ENCODE measurements at places on chromosomes 11 and 22.

- DNase-seq, result no peak
These were observed 4.8 kb downstream of the ALG12 start for GRCh38 chr22:49913446-49913845.

DNA sequence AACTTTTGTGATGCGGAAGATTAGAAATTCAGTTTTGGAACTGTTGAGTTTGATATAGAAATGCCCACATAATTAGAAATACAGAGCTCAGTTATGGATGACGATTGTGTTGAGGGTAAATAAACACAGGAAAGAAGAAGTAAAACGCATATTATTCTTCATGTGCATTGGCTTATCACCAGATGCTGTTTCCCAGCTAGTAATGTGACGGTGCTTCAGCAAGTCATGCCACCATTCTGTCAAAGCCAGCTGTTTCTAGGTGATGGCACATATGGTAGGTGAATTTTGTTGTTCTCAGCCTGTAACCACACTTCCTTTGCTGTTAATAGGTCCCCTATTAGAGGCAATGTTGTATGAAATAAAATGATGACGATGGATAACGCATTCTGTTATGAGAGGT is 68.9 kb downstream of the C11orf65 start:
- DNase-seq, result peak; percentile 2

DNA sequence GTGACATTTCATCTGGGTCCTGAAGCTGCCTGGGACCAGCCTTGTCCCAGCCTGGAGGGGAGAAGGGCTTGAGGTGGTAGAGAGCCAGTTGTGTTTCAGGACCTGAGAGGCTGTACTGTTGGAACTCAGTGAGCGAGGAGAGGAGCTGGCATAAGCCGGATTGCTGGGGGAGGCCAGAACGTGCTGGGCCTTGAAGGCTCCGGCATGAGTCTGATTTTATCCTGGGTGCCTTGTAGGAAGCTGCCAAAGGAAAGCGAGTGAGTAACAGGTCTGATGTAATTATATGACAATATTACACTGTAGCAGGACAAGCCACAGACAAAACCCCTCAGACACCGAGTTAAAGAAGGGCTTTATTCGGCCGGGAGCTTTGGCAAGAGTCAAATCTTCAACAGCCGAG is 17.2 kb downstream of the AP2A2 start:
- DNase-seq, result no peak

DNA sequence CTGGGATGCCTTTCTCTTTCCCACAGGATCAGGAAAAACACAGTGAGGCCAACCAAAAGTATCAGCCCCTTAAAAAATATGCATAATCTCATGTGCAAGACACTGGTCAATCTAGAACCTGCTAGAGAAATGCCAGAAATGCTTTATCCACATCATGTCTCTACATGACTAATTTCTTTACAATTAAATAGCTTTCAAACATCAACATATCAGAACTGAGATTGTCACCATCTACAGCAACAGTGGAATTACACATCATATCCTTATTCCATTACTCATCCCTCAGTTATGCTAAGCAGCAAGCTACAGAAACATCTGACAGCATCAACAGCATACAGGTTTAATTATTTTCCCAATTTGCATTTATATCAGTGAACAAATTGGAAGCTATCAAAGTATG is 78.8 kb downstream of the DDIAS start:
- no peak for DNase-seq

- DNase-seq, result peak; percentile 8
These were observed 66.2 kb downstream of the MPPED1 start for GRCh38 chr22:43477966-43478365.

- DNase-seq, result no peak
These were observed 79.0 kb downstream of the AASDHPPT start for GRCh38 chr11:106156290-106156937.

DNA sequence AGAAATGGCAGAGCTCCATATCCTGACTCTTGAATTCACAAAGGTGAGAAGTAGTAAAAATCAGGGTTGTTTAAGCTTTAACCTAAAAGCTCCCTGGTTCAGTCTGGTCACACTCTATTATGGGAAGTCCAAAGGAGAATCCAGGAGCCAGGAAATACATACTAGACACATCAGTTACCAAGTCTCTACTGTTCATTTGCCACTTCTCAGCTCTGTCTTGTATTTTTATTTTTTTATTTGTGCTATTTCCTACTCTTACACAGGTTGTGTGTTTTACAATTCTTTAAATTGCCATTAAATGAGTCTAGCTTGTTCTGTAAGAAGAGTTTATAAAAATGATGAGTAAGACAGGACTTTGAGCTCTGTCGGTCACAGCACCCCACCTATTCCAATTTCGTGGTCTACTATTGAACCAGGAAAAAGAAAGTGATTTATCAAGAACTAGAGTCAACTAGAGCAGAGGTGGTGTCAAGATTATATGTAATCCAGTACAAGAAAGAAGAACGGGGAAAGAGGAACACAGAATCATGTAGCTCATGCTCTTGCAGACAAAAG is 9.7 kb downstream of the MS4A12 start:
- DNase-seq, result no peak

DNA sequence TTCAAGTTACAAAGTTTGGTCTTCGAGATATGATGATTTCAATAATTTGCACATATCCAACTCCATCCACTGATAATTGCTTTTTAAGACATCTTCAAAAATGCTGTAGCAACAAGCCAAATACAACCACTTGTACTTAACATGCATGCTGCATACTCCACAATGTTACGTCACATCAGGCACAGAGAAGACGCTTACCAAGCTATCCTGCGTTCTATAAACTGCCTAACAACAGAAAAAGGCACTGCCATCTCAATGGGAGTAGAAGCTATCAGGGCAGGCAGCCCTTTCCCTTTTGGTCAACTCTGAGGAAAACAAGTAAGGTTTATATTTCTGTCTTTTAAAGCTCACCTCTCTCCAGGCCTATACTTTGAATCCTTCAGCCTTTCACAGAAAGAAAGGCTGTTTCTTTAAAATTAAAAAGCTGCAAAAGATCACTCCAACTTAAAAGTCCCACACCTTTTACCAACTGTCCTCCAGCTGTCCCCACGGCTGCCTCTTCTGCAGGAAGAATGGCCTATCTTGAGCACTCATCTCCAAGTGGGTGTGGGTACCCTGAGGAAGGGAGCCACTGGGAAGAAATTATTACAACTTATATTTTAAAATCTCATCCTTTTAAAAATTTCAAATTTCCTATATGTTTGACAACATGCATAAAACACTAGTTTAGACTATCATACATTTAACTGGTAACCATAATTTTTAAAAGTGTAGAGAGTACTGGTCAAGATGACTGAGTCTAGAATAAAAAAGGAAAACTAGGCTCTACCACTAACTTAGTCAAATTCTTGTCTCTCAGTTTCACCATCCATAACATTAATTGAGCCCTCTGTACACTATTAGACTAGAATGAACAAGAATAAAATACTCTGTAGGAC is 14.5 kb downstream of the PHF21A start:
- DNase-seq, result peak; percentile 53

DNA sequence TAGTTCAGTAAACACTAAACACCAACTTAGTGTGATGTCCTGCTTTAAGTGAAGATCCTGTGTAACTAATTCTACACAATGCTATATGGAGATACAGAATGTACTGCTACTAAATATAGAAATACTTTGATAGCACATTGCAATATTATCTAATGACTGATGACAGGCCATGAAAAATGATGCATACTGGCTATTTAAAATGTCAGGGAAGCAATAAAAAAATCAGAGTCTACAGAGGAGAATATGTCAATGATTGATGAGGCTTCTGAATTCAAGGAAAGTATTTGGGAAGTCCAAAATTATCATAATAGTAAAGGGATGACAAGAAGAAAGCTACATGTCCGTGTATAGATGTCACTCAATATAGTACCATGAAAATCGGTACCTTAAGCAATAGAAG is 55.3 kb downstream of the GUCY1A2 start:
- DNase-seq, result no peak

- no peak for DNase-seq
These were observed 584.0 kb upstream of the RAG2 start for GRCh38 chr11:37182031-37182430.

DNA sequence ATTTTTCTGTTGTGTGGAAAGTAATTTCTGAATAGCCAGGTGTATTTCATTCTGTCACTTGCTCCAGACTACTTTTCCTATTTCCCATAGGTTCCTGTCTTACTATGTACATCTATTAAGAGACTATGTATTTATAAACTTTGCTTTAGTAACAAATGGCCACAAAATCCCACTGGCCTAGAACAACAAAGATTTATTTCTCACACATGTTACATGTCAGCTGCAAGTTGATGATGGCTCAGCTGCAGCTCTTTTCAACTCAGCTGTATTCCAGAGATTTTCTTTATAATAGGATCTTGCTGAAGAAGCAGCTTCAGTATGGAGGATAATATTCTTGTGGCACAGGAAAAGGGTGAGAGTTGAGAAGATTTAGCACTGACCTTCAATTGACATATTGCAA is 539.6 kb upstream of the LRRC4C start:
- DNase-seq, result no peak

GRCh38 chr11:63564056-63564774 is 1.0 kb upstream of the PLAAT2 start:
- DNase-seq, result no peak

- no peak for DNase-seq
These were observed 167.5 kb downstream of the KIRREL3 start for GRCh38 chr11:126833065-126833464.

GRCh38 chr11:7600205-7600775 is 73.0 kb downstream of the CYB5R2 start:
- no peak for DNase-seq

- DNase-seq, result no peak
These were observed 102.4 kb upstream of the MTMR2 start for GRCh38 chr11:96026310-96026709.

DNA sequence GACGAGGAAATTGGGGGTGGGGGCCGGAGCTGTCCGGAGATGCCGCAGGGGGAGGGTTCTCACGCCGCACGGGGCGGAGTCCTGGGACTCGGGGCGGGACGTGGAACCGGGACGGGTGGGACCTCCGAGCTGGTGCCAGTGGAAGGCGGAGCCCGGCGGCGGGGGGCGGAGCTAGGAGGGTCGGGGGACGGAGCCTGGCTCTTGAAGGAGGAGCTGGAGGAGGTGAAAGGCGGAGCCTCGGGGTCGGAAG is 271 bp downstream of the FKBP2 start:
- no peak for DNase-seq

DNA sequence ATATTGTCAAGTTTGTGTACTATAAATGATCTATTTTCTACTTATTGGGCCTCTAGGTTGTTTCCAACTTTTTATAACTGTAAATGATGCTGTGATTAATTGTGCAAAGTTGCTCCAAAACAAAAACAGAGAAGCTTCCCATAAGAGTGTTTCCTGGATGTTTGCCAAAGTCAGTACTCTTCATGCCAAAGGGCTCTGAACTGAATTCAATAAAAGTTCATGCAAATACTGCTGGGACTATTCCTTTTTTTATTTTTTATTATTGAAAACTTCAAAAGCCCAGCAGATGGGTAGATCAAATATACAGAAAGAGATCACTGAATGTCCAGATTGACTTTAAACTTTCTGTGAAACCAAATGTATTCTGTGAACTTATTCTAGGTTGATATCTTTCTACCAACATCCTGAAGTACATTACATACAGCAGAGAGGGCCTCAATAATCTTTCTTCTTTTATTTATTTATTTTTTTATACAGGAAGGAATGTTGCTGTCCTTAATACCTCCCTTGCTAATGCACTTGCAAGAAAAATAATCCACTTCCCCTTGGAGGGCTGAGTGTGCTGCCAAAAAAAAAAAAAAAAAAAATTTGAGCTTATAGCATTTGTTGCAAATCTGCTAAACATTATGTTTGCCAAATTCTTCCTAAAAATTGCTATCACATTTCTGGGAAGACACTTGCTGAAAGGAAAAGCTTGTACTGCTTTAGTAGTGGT is 53.0 kb downstream of the CTSC start:
- no peak for DNase-seq

GRCh38 chr11:95363164-95363563 is 132.2 kb upstream of the SESN3 start:
- no peak for DNase-seq

- no peak for DNase-seq
These were observed 16.6 kb upstream of the NLRP6 start for GRCh38 chr11:261624-262023.

DNA sequence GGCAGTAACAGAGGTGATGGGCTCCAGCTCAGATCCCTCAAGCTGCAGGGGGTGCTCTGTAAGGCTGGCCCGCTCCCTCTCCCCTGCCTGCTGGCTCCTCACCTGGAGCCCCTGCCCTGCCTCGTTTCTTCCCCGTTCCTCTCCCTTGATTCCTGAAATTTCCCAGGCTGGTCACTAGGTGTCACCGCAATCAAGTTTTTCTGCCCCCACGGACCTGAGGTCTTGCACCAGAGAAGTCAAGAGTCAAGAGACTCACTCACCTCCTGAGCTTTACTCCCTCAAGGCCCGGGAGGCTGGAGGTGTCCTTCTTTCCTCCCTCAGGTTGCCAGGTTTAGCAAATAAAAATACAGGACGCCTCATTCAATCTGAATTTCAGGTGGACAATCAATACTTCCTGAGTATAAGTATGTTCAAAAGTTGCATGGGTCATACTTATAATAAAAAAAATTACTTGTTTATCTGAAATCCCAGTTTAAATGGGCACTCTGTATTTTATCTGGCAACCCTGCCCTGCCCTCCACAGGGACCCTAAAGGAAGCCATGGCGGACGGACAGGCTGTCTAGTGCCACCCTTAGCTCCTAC is 69.2 kb downstream of the SCUBE1 start:
- peak; percentile 20 for DNase-seq

DNA sequence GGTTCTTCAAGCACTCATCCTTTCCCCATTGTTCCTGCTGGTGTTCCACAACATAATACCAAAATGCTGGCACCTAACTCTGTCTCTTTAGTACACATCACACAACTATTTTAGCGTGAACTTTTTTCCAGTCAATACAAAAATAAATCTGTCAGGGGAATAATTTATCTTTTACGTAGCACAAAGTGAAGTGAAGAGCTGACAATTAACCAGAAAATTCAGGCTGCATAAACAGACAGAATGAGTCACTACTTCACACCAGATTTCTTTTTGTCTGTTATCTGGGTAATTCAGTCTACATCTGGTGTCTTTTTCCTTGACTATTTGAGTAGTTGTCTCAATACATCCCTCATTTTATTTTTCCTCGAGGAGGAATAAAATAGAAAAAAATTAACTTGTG is 7.9 kb upstream of the ETS1 start:
- no peak for DNase-seq

DNA sequence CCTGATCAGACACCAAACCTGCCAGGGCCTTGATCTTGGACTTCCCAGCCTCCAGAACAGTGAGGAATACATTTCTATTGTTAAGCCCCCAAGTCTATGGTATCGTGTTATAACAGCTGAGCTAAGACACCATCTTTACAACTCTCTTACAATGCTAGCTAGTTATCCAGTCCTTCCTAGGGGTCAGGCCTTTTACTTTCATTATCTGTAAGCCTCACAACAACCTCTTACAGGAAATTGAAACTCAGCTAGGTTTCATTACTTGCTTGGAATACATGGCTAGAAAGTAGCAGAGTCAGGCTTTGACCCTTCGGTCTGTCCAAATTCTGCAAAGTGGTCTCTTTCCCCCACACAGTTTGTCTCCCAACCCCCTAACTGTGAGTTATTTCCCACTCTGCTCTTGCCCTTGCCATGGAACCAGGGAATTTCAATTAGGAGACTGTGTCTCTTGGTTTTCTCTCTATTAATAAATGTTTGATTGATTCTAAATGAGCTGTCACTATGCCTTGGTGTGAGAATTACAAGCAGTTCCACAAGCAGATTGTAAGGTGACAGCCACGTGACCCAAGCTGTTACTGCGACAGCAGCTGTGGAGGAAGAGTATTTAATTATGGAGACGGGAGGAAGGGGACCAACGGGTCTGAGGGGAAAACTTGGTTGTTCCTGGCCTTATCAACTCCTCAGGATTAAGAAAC is 38.4 kb upstream of the CLMP start:
- DNase-seq, result no peak
